ENCODE measurements at places on chromosomes 3 and 15.

DNA sequence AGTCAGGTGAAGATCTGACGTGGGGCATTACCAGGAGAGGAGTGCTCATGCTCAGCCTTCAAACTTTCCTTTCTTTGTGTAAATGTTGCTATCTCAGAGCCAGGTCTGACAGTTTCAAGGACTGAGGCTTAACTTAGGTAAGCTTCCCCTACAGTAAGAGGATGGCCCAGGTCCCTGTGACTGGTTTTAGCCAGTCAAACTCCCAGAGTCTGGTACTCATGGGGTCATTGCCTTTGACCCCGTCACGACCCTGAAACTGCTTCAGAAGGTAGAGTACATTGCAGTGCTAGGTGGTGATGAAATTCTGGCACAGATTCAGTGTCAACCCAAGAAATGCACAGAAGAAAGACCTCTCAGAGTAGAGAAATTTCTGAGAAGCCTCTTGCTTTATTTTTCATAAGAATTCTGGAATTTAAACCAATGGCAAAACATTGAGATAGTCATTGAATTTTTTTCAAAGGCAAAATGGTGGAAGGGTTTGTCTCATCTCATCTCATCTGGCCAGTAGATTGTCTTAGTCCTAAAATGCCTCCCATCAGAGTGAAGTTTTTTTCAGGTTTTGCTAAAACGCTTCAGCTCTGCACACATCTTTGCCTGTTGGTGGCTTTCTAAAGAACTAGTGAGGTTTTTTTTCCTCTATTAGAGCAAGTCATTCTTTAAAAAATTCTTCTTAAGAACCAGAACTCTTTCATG, 23.1 kb downstream of the ZBTB38 start:
- DNase-seq, result no peak

- DNase-seq, result no peak
These were observed 191.3 kb downstream of the LPP start for GRCh38 chr3:188345223-188345622.

GRCh38 chr15:72136170-72137051, 18.2 kb downstream of the SENP8 start:
- no peak for DNase-seq

DNA sequence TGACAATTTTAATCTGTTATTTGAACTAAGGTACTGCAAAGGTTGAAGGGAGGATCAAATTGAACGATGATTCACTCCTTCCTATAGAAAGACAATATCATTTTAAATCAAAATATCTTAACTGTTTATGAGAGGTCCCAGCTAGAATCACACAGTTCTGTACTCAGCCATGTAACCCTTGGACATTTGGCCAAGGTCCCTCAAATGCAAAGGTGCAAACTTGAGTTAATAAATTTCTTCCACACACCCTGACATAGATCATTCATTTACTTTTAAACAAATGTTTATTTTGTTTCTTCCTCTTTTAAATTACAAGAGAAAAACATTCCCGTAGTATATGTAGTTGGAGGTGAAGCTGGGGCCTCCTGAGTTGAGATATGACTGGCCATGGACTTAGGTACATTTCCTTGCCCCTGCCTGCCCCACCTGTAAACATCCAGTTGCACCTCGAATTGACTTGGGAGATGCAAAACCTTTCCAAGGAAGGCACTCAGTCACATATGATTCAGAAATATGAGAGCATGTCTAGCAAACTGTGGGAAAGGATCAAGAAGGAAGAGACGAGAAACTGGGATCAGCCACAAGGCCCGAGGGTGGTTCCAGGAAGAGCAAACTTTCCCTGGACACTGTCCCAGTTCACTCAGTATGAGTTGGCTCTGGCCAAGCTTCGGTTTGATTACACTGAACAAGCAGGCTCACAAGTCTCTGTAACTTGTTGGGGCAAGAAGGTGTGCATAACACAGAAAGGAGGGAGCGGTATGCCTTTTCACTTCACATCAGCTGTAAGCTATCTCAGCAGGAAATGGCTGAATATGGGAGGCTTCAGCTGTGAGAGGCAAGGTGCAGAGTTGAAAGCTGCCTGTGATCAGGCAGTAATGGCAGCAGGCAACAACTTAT, 6.7 kb downstream of the TNFSF10 start:
- DNase-seq, result peak; percentile 78

DNA sequence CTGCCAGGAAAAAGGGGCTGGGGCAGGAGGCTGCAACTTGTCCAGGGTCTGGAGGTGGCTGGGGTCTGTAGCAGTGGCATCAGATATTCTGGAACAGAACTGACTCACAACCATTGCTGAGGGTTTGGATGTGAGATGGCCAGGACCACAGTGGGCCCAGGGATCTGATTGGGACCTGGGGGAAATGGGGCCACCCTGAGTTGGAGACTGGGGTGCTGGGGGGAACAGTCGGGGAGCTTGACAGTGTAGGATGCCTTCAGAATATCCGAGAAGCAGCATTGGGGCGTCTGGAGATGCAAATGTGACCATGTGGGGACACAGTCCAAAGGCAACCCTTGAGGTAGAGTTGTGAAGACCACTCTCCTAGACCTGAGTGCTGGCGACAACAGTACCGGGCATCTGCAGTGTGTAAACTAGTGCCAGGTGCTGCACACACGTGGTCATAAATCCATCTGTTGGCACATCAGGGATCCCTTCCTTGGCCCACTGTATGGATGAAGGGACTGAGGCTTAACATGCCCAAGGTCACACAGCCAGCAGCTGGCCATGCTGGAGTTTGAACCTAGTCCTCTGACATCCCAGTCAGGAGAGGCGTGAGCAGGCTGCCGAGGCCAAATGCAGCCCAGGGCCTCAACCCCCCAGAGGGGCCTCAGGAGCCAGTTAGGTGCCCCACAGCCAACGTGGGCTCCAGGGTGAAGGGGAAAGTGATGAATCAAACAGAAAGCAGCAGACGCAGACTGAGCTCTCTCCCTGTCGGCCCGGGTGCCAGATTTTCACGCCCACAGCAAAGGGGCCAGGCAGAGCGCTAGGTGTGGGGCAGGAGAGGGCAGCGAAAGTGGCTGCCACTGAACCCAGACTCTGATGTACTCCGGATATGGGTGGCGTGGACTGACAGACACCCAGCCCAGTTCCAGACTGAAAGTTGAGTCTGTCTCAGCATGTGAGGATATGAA, 18.8 kb downstream of the HEMK1 start:
- DNase-seq, result peak; percentile 93

DNA sequence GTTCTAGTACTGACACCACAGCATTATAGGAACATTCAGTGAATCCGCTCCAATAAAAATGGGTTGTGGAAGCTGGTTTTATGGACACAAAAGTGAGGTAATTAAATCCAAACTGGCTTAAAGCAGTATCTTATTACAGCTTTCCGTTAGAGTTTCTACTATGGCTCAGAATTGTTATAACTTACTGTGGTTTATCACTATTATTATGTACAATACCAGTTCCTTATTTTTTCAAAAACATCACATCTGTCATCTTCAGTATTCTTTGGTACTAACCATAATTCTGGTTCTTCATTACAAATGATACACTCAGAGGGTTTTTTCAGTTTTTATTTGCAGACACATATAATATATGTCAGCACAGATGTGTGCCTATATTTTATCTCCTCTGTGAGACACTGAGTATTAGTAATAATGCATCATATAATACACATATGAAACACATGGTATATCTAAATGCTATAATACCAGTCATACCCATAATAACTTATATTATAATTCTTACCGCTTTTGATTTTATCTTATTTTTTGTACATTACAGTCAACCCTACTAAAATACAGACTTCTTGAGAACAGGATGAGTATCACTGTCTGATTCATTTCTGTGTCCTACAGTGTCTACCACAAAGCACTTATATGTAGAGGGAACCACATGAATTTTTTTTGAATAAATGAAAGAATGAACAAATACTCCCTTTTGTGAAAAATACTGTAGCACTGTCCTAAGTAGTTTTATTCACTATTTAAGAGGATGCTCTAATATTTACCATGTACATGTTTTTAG, 39.0 kb downstream of the CMSS1 start:
- peak; percentile 59 for DNase-seq

- no peak for DNase-seq
These were observed 230.4 kb downstream of the PLCL2 start for GRCh38 chr3:17115186-17115585.

GRCh38 chr3:24185738-24186384, 240.8 kb downstream of the NR1D2 start:
- peak; percentile 39 for DNase-seq

GRCh38 chr3:43892526-43892925, 201.8 kb downstream of the ABHD5 start:
- DNase-seq, result no peak

DNA sequence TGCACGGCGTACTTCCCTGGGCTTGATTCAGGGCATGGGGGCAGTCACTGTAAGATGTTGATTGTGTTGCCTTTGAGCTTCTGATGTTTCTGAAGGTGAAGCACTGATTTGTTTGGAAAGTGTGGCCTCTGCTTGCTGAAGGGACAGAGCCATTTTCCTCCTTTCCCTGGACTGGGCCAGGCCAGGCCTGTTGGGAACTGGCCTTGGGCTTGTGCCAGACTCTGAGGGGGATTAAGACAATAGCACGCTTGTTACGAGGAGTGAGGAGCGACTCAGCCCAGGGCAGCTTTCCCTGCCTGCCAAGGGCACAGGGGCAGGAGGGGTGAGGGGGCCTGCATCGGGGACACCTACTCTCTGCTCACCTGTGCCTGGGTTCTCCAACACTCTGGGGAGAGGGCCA, 42.9 kb downstream of the LINGO1 start:
- DNase-seq, result no peak

DNA sequence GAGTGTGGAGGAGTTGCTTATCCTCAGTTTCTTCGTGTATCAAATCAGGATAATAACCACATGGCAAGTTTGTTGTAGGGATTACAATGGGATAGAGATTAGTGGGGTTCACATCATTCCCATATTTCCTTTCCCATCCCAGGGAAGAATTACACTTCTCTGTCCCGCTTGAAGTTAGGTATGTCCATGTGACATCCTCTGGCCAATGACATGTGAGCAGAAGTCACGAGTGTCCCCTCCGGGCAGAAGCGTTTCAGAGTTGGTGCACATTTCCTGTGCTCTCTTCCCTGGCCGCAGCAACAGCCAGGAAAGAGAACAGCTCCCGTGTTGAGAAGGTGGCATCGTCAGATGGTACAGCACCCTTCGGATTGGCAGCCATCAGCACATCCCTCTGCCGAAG, 36.7 kb upstream of the HES1 start:
- no peak for DNase-seq

DNA sequence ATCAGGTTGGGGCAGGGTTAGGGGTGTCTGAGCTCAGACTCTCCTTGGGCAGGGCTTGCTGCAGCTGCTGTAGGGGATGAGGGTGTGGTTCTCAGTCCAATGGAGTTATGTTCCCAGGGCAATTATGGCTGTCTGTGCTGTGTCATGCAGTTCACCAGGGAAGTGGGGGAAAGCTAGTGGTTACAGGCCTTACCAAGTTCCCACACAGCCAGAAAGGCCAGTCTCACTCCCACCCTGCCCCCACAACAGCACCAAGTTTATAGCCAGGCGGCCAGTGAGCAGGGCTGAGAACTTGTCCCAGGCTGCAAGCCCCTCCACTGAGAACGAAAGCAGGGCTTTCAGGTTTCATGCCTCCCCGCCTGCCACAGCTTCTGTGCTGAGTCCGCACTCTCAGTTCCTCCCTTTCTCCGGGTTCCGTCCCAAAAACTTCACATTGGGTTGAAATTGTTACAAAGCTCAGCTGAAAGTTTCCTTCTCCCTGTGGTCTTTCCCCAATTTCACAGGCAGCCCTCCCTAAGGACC, 19.6 kb upstream of the CPOX start:
- no peak for DNase-seq

- DNase-seq, result no peak
These were observed 58.1 kb downstream of the ATP10A start for GRCh38 chr15:25805031-25805430.

GRCh38 chr3:130661140-130661891, 85.3 kb downstream of the PIK3R4 start:
- DNase-seq, result no peak

GRCh38 chr3:41307065-41307464, 107.8 kb downstream of the CTNNB1 start:
- no peak for DNase-seq

DNA sequence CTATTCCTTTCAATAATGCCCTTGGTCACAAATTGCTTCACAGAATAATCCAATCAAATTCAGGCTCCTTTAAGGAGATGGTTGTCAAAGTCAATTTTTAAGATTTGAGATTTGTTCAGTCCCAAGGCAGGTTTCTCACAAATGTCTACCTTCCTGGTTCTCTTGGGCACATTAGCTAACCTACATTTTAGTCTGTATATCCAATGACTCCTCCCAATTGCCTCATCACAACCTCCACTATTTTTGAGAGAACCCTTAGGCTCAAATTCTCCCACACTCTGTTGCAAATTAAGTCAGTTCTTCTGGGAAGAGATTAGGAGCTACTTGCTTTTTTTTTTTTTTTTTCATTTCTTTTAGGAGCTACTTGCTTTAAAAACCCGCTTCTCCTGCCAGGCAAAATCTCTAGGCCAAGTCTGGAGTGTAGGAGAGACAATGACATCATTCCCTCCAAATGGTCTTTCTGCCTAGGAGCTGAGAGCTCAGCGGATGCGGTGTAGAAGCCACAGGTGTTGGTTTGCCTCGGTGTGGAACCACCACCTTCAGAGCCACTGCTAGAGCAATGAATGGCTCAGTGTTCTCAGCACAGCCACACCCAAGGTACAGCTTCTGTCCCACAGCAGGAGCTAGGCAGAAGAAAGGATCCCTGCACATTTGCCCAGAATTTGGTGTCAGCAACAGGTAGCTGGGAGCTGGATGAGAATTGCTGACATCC, 10.0 kb upstream of the INO80 start:
- peak; percentile 15 for DNase-seq

DNA sequence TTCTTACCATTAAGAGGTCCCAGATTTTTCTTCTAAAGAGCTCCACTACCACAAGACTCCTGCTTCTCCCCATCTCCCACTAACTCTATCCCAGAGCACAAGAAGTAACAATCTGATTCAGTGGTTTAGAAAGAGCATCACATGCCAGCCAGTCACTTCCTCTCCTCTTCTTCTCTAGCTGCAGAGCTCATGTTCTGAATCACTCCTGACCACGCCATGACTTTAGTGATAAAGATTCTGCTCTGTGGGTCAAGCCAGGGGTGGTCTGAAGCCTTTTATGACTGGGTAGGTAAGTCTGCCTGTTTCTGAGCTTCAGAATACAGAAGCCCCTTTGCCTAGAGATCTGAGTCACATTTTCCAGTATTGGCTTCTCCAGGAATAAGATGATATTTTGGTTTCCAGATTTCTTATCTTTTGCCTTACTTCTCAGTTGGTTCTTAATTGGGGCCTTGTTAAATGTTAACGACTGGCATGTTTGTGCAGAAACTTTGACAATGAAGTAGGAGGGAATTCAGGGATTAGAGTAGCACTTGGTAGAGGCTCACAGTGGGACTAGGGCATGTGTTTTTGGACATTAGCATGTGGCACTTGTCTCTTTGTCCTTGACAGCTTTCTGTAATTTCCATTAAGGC, 27.6 kb upstream of the ADAMTSL3 start:
- DNase-seq, result peak; percentile 53

GRCh38 chr3:9398700-9399336, 1.4 kb downstream of the SETD5 start:
- DNase-seq, result peak; percentile 56

DNA sequence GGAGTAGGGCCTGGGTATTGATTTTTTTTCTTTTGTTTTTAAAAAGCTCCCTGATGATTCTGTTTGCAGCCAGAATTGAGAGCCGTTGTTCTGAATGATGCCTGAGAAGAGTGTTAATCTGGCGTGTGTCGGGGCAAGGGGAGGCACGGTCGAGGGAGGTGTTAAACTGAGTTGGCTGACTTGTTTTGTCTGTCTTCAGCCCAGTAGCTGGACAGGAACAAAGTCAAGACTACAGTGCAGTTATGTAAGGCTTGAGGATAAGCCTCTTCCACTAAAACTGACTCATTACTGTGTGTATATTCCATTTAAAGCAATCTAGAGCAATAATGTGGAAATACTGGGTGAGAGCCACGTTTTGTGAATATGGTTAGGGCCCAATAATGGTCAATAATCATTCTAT, 119.0 kb upstream of the DLG1 start:
- no peak for DNase-seq
